Skin of body (tissue), 3 donors: ENCODE measurements at places on chromosomes 6 and 20.

GRCh38 chr6:151502499-151502898, 8.7 kb downstream of the CCDC170 start:
- DNase-seq: no peak

DNA sequence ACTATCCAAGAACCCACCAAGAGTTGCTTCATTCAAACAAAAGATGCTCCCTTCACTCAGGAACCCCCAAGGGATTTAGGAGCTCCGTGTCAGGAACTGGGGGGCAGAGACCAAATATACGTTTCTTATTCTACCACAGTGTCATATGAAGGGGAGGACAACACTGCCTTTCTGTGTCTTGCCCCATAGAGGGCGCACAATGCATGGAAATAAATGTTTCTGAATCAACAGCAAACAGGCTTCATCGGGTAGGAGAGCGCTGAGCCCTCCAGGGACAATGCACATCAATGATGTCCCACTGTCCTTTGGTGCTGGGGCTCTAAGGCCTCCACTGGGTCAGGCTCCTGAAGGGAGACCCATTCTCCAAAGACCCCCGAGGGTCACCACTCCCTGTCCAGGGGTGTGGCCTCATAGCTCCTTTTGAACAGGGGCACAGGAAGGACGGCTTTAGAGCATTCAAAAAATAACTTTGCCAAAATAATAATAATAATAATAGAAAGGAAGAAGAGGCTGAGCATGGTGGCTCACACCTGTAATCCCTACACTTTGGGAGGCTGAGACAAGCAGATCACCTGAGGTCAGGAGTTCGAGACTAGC, 31.1 kb downstream of the PLG start:
- DNase-seq: no peak

GRCh38 chr6:32659856-32660595, 6.4 kb downstream of the HLA-DQB1 start:
- DNase-seq: no peak

- no peak for DNase-seq
These were observed 47.3 kb downstream of the ARMC2 start for GRCh38 chr6:108895571-108895970.

DNA sequence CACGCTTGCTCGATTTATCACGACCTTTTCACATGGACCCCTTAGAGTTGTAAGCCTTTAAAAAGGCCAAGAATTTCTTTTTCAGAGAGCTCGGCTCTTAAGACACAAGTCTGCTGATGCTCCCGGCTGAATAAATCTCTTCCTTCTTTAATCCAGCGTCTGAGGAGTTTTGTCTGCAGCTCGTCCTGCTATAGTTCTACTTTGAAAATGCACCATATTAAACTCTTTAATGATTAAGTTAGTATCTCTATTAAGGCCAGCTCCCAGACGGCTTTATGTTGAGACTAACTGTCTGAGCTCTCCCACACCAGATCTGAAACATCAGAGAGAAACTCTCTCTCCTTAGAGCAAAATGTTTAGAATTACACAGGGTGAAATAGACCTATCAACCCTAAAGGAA, 18.0 kb upstream of the GSTA3 start:
- no peak for DNase-seq

DNA sequence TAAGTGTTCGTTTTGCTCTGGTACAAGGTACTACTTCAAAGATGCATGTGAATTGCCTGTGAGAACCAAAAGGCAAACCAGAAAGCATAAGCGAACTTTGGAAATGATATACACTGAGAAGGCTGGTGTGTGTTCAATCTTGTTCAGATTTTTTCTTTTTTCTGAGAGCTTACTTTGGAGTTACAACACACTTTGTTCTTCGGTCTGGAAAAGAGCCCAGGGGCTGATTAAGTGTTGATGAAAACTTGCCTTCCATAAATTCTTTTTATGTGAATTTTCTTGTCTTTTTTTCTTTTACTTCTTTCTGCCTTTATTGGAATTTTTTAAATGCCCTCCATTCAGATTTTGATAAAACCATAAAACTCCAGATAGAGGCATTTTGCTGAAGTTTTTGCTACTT, 395.1 kb upstream of the SASH1 start:
- DNase-seq: no peak

GRCh38 chr6:125844989-125845388, 54.2 kb downstream of the NCOA7 start:
- DNase-seq: no peak

GRCh38 chr6:75287424-75287823, 2.8 kb upstream of the TMEM30A start:
- no peak for DNase-seq

GRCh38 chr6:46220352-46221221, 49.8 kb upstream of the ENPP5 start:
- DNase-seq: no peak

DNA sequence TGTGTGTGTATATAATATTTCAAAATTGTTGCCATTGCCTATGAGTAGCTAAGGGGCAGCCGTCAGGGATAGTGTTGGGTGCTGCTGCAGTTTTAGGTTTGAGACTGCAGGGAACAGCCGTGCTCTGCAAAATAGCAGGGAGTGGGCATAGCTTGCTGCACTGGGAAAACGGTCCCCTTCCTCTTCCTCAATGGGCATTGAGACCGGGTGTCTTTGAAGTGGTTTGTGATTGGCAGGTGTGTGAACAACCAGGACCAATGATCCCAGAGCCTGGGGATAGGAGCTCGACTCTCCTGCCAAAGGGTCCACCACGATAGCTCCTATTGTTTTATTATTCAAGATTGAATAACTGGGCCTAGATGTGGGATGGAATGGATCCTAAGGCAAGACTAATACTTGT, 5.1 kb upstream of the EBF4 start:
- no peak for DNase-seq

GRCh38 chr6:493840-494239, 102.3 kb downstream of the IRF4 start:
- DNase-seq: no peak

- DNase-seq: no peak
These were observed 16.7 kb upstream of the SSTR4 start for GRCh38 chr20:23018432-23018831.

DNA sequence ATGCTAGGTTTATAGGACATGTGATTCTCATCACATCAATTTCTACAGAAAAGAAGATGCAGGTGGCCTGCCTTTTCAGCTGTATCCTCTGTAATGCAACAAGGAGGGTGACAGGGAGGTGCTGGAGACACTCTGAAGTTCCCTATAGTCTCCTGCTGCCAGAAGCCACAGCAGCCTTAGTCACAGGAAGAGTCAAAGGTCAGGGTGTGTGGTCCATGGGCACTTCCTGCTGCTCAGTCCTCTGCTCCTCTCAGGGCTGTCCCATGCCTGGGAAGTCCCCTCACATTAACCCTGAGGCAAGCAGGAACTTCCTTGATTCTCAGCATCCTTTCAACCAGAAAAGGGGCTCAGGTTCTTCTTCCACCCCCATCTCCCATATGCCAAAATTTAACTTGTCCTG, 144.8 kb upstream of the FOXA2 start:
- DNase-seq: no peak

DNA sequence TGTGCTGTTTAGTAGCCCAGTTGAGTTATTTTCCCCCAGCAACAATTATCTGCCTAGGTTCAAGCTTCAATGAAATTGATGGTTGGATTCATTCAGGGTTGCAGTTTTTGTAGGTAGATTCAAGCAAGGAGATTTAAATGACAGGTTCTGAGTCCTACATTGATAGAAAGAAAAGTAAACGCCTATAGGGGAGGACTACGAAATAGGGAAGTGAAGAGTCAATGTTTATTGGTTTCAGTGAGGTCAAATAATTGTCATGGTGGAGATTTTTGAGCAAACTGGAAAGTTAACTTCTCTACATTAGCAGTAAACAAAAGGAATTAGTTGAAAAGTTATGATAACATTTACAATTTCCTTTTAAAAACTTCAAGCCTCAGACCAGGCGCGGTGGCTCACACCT, 734 bp upstream of the WFDC13 start:
- DNase-seq: no peak

GRCh38 chr6:11972806-11973205, 39.3 kb upstream of the HIVEP1 start:
- no peak for DNase-seq

GRCh38 chr6:24481449-24481848, 7.9 kb downstream of the GPLD1 start:
- no peak for DNase-seq

DNA sequence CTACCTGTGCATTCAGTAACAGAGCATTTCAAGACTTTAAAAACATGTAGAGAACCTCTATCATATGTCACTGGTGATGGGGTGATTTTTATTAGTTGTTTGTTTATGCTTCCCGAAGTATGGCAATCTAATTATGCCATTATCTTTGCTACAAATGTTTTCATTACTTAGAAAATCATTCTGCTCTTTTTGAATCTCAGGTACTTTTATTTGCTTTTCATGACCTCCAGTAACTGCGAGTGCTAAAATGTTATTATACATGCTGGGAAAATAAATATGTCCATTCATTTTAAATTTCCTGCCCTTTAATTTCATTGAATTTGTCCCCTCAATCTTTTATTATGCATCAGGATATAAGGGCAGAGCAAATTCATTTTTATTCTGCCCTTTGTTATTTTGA, 515.7 kb downstream of the NKAIN2 start:
- DNase-seq: no peak

DNA sequence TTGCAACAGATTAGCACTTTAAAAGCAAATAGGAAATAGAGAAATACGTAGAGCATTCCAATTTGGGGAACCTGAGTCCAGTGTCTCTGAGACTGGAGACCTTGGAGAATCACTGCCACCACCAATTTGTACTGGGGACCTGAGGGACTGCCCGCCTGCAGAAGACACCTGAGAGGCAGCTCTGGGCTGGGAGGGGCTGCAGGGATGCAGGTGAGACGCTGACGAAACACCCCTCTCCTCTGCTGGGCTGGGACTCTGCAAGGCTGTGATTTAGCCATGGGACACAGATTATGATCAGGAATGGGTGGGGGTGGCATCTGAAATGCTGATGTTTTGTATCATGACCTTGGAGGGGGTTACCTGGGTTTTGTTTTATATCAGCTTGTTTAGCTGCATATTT, 7.0 kb upstream of the APMAP start:
- no peak for DNase-seq

GRCh38 chr20:22425344-22426295, 158.8 kb downstream of the FOXA2 start:
- DNase-seq: no peak

GRCh38 chr6:163314791-163315470, 99.6 kb upstream of the QKI start:
- no peak for DNase-seq

DNA sequence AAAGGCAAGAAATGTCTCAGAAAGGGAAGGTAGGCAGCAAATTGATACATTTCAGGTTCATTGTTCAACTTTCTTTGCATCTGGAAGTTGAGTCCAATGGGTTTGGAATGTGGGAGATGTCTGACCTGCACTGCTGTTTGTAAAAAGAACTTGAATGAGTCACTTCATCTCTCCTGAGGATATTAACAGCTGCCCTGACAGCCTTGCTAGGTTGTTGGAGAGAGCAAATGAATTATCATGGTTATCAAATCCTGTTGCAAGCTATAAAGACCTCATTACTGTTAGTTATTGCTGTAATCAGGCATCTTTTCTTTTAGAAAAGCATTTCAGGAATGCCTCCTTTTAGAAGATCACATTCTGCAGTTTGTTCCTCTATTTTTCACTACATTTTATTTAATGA, 23.0 kb upstream of the FLRT3 start:
- DNase-seq: no peak

DNA sequence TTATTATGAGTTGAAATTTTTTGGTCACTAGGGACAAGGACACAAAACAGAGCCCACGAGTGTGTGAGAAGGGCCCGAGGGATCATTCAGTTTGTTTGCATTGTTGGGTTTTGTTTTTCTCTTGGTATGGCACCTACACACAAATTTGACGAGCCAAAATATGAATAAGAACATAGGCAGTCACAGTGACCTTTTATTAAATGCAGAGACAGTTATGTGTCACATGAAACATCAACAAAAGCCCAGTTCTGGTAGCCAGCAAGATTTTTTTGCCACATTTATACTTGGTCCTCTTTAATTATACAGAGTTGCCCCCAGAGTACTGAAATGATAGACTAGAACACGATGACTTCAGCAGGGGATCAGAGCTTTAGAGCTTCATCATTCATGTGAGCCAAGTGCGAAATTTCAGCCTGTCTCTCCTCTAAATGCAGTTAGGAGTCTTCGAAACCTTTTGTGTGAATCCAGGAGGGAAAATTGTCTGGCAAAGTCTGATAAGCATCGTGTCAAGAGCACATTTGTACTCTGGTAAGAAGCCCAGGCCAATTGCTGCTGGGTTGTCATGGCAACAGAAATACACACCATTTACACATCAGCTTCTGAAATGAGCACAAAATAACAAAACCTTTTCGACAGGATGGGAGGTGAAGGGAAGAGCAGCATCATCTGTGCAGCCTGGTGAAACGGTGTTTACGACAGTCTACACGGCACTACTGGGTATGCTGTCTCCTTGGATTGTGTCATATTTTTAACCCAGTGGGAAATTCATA, 79.2 kb upstream of the RIPOR2 start:
- peak; percentile 65 for DNase-seq

- no peak for DNase-seq
These were observed 46.2 kb upstream of the LAMA2 start for GRCh38 chr6:128836761-128837160.

DNA sequence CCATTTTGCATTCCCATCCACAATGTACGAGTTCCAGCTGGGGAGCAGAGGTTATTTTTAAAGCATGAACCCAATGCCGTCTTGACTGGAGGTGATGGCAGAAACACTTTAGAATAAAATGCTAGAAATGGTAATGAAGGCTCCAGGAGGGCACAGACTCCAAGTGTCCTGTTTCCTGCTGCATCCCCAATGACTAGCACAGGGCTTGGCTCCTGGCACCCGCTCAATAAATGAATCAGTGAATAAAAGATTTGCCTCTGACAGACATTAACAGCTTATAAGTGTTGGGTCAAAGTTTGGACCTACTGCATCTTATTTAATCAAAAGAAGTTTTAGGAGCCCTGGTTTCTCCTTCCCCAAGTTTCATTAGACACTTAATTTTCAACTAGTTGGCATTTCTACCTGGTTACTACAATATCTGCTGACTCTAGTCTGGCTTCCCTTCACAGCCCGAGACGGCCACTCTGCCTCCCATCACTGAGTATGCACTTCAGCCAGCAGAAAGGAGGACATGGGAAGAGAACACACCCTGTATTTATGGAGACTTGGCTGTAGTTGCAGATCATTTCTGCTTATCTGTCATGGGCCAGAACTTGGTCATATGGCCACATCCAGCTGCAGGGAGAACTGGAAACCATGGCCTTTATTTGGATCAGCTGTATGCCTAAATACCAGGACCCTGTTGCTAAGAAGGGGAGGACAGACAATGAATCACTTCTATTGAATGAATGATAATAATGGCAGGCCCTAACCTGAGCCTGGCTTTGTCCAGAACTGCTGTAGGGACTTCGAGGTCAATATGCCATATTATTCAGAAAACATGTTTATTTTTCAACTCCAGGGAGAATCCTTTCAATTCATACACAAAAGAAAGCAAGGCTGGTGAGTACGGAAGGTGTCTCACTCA, 63.1 kb downstream of the TTI1 start:
- DNase-seq: no peak
